ENCODE measurements at places on chromosomes 7 and 10. TPM values are rescaled to one million over a fixed set of nuclear protein-coding genes. Genes with fewer than 3 reads are reported as not detected.

- H3K4me3 ChIP-seq = no peak overlapping the region
- no peak overlapping the region for H3K27ac ChIP-seq
- no peaks in the 10 kb centered on the region for H3K4me1 ChIP-seq
- no peaks in the 10 kb centered on the region for H3K27me3 ChIP-seq
Observed at GRCh38 chr7:154287356-154287755, 235.2 kb downstream of the DPP6 start.

The PILRB gene
- total RNA-seq = 29.1 TPM

The CADPS2 gene
- 17.3 TPM for total RNA-seq

DNA sequence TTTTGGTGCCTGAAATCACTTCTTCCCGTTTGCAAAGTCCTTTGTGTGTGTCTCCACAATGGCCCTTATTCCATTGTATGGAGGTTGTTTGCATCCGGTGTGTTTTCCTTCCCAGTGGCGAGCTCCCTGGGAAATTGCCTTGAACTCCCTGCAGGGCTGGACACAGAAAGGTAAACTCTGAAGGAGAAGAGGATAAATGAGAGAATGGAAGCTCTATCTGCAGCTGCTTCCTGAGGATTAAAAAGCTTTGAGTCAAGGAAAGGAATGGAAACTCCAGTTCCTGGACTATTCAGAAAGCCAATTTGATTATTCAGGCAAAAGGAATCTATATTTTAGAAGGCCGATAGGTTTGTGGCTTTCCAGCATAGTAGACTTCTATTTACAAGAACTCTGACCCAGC, 4.4 kb upstream of the GRK5 start:
- no peak overlapping the region for H3K4me3 ChIP-seq
- H3K27me3 ChIP-seq = no peaks in the 10 kb centered on the region
- DNase-seq = no peak
- no peak overlapping the region for H3K27ac ChIP-seq
- no peaks in the 10 kb centered on the region for H3K4me1 ChIP-seq
